Natural killer cell (primary cell): ENCODE measurements at places on chromosomes 16 and 17. TPM values are rescaled to one million over a fixed set of nuclear protein-coding genes. Genes with fewer than 3 reads are reported as not detected.

Gene CNTNAP1
- total RNA-seq = 0.33 TPM

DNA sequence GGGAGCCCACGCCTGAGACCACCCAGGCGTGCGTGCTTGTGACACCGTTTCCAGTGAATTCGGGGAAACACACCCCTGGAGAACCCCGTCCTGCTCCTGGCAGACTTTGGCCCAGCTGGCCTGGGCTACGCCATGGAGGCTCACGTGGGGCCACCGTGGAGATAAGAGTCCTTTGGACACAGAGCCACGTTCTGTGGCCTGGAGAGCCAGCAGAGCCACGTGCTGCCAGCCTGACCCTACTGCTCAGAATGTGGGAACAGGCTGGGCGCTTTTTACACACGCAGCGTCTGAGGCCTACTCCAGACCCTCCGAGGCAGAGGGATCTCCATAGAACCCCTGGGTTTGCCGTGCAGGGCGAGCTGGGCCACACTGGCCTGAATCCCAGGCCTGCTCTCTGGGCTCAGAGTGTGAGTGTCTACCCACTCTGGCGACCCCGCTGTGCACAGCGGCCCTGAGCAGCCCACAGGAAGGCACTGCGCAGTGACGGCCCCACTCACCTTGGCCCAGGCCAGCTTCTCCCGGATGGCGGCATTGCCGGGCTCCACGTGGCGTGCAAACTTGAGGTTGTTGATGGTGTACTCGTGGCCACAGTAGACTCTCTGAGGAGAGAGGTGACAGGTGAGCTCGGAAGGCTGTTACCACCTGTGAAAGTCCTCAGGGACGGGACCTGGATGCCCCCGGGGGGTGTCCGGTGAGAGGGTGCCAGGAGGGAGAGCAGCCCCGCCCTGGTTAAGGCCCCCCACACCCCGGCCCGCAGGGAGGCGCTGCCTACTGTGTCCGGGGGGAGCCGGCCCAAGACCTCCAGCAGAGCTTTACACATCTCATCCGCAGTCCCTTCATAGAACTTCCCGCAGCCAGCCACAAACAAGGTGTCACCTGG lies 10.0 kb downstream of the HAGH start:
- H3K27me3 ChIP-seq = no peaks in the 10 kb centered on the region
- H3K27ac ChIP-seq = no peak overlapping the region
- no peaks in the 10 kb centered on the region for H3K4me1 ChIP-seq
- no peak for DNase-seq

Gene SLC35G6
- total RNA-seq = not detected

GRCh38 chr17:65270499-65271253 lies 133.5 kb downstream of the RGS9 start:
- H3K4me3 ChIP-seq = no peak overlapping the region
- H3K27me3 ChIP-seq = peaks cover 3% of the 10 kb centered on the region
- H3K27ac ChIP-seq = no peak overlapping the region

DNA sequence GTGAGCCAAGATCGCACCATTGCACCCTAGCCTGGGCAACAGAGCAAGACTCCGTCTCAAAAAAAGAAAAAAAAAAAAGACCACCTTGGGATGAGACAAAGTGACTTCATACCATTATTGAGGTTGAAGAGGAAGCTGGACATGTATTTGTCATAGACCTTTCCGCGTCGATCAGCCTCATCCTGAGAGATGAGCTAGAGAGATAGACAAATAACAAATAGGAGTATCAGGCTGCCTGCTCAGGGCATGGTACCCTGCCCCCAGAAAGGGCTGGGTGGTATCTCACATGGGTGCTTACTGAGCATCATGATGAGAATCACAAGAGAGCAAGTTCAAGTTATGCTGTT lies 22.1 kb downstream of the CNTNAP1 start:
- no peaks in the 10 kb centered on the region for H3K27me3 ChIP-seq
- no peak for DNase-seq
- peaks cover 72% of the 10 kb centered on the region for H3K36me3 ChIP-seq
- H3K4me1 ChIP-seq = peaks cover 38% of the 10 kb centered on the region

GRCh38 chr17:64214950-64215349 lies 48.1 kb downstream of the TEX2 start:
- no peak overlapping the region for H3K4me3 ChIP-seq
- H3K27me3 ChIP-seq = no peaks in the 10 kb centered on the region
- no peak overlapping the region for H3K27ac ChIP-seq
- peaks cover 21% of the 10 kb centered on the region for H3K4me1 ChIP-seq
- DNase-seq = no peak
- peaks cover 10% of the 10 kb centered on the region for H3K36me3 ChIP-seq

DNA sequence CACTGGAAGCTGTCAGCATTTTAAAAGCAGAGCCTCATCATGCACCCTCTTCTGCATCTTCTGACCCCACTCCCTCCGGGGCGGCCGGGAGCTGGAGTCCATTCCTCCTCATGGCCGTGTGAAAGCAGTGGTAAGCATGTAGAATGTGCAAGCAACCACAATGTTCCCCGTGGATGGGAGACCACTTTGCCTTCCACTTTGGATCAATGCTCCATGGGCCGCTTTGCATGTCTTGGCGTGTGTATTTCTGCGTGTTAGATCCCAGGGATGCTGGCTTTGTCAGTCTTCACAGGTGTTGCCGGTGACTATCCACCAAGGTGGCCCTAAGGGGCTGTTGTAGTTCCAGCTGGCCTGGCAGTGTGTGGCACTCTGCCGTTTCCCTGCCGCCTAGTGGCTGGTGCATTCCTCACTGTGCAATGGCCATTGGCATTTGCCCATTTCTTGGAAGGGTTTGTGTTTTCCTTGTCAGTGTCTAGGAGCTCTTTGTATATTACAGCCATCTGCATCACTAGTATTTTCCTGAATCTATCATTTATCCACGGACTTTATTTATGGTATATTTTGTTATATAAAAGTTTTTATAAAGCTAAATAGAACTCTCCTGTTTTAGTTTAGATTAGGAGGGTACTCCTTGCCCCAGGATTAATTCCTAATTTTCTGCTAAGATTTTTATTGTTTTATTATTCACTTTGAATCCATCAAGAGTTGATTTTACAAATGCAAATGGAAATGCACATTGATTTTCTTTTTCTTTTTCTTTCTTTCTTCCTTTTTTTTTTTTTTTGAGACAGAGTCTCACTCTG lies 5.8 kb upstream of the ALDH3A1 start:
- H3K36me3 ChIP-seq = no peaks in the 10 kb centered on the region
- no peak overlapping the region for H3K4me3 ChIP-seq
- no peaks in the 10 kb centered on the region for H3K4me1 ChIP-seq
- peaks cover 2% of the 10 kb centered on the region for H3K27me3 ChIP-seq
- DNase-seq = no peak
- H3K27ac ChIP-seq = no peak overlapping the region

- H3K27ac ChIP-seq = no peak overlapping the region
- H3K4me3 ChIP-seq = no peak overlapping the region
- no peaks in the 10 kb centered on the region for H3K27me3 ChIP-seq
- H3K4me1 ChIP-seq = no peaks in the 10 kb centered on the region
- H3K36me3 ChIP-seq = no peaks in the 10 kb centered on the region
- DNase-seq = no peak
These were observed 306.5 kb upstream of the TNRC6C start for GRCh38 chr17:77651988-77652387.

Gene PERCC1
- total RNA-seq = 0.83 TPM

DNA sequence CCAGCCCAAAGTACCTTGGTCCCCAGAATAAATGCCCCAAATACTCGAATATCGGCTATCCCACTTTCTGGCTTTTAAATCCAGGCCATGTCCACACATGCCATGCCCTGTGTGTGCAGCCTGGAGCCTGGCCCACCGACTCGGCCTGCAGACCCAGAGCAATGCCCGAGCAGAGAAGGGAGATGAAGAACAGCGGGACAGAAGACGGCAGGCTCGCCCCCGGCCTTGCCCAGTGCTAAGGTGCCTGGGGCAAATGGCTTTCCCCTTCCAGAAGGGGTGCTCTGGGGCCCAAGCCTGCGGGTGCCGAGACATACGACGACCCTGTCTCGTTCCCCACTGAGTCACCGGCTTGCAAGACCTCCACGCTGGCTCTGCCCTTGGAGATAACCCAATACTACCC lies 8.0 kb downstream of the CLUH start:
- no peak overlapping the region for H3K27ac ChIP-seq
- peaks cover 30% of the 10 kb centered on the region for H3K36me3 ChIP-seq

Gene CD300A
- total RNA-seq = 370 TPM

DNA sequence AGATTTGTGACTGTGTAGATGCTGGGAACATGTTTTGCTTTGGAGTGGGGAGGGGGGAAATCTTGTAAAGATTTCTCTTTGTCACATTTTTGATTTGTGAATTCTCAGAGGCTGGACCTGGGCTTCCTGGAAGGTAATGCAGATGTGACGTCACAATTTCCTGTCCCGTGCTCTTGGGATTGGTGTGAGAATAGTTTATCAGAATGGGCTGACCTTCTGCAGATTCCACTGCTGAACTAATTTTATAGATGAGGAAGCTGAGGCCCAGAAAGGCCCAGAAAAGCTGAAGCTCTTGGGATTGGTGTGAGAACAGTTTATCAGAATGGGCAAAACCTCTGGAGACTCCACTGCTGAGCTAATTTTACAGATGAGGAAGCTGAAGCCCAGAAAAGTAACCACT lies 34.0 kb downstream of the HS3ST3B1 start:
- no peaks in the 10 kb centered on the region for H3K36me3 ChIP-seq
- peaks cover 47% of the 10 kb centered on the region for H3K4me1 ChIP-seq
- DNase-seq = no peak

Gene RNF135
- 8.8 TPM for total RNA-seq
